ENCODE measurements at places on chromosomes 1 and 21.
A peak's percentile ranks its signal among the peaks of the same experiment; 100 is the strongest.

GRCh38 chr21:14942801-14943490 is 121.9 kb downstream of the NRIP1 start:
- H3K27me3 ChIP-seq, result no peaks in the 10 kb centered on the region
- no peak overlapping the region for H3K27ac ChIP-seq
- H3K36me3 ChIP-seq, result no peaks in the 10 kb centered on the region

DNA sequence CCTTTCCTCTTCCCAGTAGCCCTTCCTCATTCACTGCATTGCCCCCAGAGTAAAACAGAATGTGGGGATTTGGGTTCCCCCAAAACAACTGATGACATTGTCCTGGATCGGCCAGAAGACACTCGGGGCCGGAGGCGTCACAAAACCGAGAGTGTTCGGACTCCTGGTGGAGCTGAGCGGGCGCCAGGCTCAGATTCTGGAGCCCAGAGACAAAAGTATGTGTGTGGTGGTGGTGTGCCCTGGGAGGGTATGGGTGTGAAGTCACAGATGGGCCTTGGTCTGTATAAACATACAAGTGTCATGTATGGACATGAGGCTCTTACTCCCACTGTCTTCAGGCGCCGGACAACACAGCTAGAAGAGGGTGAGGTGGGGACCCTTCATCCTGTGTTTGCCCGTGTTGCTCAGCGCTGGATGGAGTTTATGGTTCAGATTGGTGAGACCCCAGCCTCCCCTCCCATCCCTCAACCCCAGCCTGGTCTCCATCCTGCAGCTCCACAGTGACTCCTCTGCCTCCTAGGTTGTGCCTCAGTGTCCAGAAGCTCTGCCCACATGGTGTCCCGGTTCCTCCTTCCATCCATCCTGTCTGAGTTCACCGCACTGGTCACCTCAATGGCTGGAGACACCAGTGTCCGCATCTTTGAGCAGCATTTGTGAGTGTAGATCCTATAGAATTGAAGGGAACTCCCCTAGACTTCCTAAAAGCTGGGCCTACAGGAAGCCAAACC is 12.4 kb downstream of the HYI start:
- H3K27ac ChIP-seq, result no peak overlapping the region
- H3K36me3 ChIP-seq, result peaks cover 7% of the 10 kb centered on the region
- DNase-seq, result no peak
- no peaks in the 10 kb centered on the region for H3K27me3 ChIP-seq
- no peak overlapping the region for H3K4me3 ChIP-seq

- no peaks in the 10 kb centered on the region for H3K27me3 ChIP-seq
- no peak overlapping the region for H3K27ac ChIP-seq
- DNase-seq, result no peak
- H3K4me1 ChIP-seq, result no peaks in the 10 kb centered on the region
- no peak overlapping the region for H3K4me3 ChIP-seq
These were observed 198.0 kb downstream of the HUNK start for GRCh38 chr21:32070676-32071330.

GRCh38 chr1:185441605-185442004 is 124.6 kb upstream of the IVNS1ABP start:
- no peaks in the 10 kb centered on the region for H3K27me3 ChIP-seq
- H3K27ac ChIP-seq, result no peak overlapping the region
- DNase-seq, result no peak
- H3K36me3 ChIP-seq, result no peaks in the 10 kb centered on the region

- H3K27ac ChIP-seq, result no peak overlapping the region
- H3K27me3 ChIP-seq, result no peaks in the 10 kb centered on the region
- no peak overlapping the region for H3K4me3 ChIP-seq
- H3K36me3 ChIP-seq, result no peaks in the 10 kb centered on the region
- peaks cover 4% of the 10 kb centered on the region for H3K4me1 ChIP-seq
These were observed 98.1 kb downstream of the ADSS2 start for GRCh38 chr1:244353551-244354091.

- no peak overlapping the region for H3K27ac ChIP-seq
- peaks cover 9% of the 10 kb centered on the region for H3K27me3 ChIP-seq
- no peak overlapping the region for H3K4me3 ChIP-seq
- no peaks in the 10 kb centered on the region for H3K36me3 ChIP-seq
- no peaks in the 10 kb centered on the region for H3K4me1 ChIP-seq
- no peak for DNase-seq
These were observed 2.9 kb downstream of the PGBD5 start for GRCh38 chr1:230423261-230423660.

DNA sequence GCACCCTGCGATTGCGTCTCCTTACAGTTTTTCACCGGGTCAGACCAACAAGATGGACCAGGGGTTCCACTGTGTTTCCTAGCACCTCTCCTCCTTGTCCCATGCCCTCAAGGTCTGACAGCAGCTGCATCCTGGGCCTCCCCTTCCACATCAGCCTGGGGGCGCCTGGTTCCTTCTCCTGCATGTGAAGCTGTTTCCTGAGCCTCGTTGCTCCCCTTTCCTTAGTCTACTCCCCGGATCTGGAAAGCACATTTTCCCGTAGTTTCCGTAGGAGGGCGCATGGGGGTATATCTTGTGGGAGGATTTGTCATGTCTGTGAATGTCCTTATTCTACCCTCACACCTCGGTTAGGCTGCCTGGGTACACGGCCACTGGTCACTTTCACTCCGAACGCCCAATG is 6.1 kb downstream of the PRDM15 start:
- no peak overlapping the region for H3K4me3 ChIP-seq
- no peak overlapping the region for H3K27ac ChIP-seq
- peaks cover 9% of the 10 kb centered on the region for H3K4me1 ChIP-seq
- no peak for DNase-seq

GRCh38 chr1:182229451-182229850 is 162.1 kb downstream of the GLUL start:
- DNase-seq, result no peak
- no peaks in the 10 kb centered on the region for H3K36me3 ChIP-seq
- H3K27me3 ChIP-seq, result no peaks in the 10 kb centered on the region
- no peaks in the 10 kb centered on the region for H3K4me1 ChIP-seq

DNA sequence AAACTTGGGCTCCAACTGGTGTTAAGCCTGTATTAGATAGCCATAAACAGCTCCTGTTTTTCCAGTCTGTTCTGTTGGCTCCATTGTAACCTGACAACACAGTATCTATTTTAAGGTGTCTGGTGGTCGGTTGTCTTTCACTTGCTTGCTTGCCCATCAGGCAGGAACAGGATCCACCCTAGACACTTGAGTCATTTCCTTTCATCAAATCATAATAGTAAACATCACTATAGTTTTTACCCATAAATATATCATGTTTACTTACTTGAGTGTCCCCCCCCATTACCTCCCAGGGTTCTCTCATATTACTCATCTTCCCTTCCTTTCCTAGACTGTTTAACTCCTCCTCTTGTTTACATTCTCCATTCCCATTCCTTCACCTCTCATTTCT is 2.9 kb downstream of the DDI2 start:
- H3K4me1 ChIP-seq, result peaks cover 30% of the 10 kb centered on the region
- peaks cover 4% of the 10 kb centered on the region for H3K36me3 ChIP-seq
- no peak for DNase-seq
- H3K4me3 ChIP-seq, result no peak overlapping the region
- no peak overlapping the region for H3K27ac ChIP-seq

- no peak overlapping the region for H3K27ac ChIP-seq
- no peak overlapping the region for H3K4me3 ChIP-seq
- DNase-seq, result no peak
- no peaks in the 10 kb centered on the region for H3K36me3 ChIP-seq
- H3K27me3 ChIP-seq, result peaks cover 3% of the 10 kb centered on the region
These were observed 450.4 kb upstream of the VAMP3 start for GRCh38 chr1:7320661-7321060.

GRCh38 chr1:30847358-30847972 is 61.1 kb downstream of the SDC3 start:
- no peaks in the 10 kb centered on the region for H3K36me3 ChIP-seq
- H3K27ac ChIP-seq, result no peak overlapping the region
- DNase-seq, result no peak
- no peaks in the 10 kb centered on the region for H3K4me1 ChIP-seq
- H3K4me3 ChIP-seq, result no peak overlapping the region

DNA sequence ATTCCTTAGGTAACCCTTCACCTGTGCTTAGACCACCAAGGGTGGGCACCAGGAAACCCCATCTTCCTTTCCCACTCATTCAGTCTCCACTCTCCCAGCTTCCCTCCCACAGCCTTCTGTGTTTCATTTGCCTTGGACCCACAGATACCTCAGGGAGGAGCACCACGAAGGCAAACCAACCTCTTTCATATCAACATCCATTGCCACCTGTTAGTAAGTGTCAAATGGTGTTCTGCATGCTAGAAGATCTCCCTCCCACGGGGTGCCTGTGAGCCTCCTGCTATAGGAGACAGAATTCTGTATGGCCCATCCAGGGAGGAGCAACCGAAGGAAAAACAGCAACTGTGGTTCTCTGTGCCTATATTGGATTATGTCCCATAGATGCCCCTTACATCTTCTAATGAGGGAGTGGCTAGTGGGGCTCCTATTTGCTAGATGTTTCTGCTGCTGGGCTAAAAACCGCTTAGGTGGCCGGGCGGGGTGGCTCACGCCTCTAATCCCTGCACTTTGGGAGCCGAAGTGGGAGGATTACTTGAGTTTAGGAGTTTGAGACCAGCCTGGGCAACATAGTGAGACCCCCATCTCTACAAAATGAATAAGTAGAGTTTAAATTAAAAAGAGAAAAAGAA is 25.6 kb upstream of the SCCPDH start:
- H3K36me3 ChIP-seq, result no peaks in the 10 kb centered on the region
- no peaks in the 10 kb centered on the region for H3K4me1 ChIP-seq
- H3K27ac ChIP-seq, result no peak overlapping the region
- DNase-seq, result no peak
- H3K27me3 ChIP-seq, result no peaks in the 10 kb centered on the region

GRCh38 chr1:156708218-156708661 is 2.9 kb upstream of the CRABP2 start:
- H3K4me1 ChIP-seq, result peaks cover 23% of the 10 kb centered on the region
- H3K27me3 ChIP-seq, result peaks cover 4% of the 10 kb centered on the region
- no peak overlapping the region for H3K4me3 ChIP-seq
- no peaks in the 10 kb centered on the region for H3K36me3 ChIP-seq
- no peak for DNase-seq

DNA sequence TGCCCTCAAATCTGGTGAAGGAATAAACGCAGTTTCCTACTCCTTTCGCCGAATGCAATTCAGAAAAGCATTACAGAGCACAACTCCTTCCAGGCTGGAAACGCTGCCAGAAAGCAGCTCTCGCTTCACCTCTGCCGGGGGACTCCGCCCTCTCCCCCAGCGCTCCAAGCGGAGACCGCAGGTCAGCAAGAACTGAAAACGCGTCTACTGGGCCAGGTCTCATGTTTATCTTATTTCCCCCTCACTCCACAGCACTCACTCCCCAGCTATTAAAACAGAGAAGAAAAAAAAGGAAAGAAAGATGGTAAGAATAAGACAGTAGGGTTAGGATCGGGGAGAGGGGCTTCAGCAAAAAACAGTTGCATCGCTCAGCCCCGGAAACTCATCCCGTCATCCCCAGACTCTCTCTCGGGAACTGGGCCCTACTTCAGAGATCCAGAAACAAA is 833 bp upstream of the RCOR3 start:
- no peaks in the 10 kb centered on the region for H3K27me3 ChIP-seq
- H3K4me1 ChIP-seq, result peaks cover 6% of the 10 kb centered on the region
- H3K27ac ChIP-seq, result peak overlapping the region; percentile 89
- peaks cover 15% of the 10 kb centered on the region for H3K36me3 ChIP-seq
- DNase-seq, result peak; percentile 40
- H3K4me3 ChIP-seq, result peak overlapping the region; percentile 87

- no peaks in the 10 kb centered on the region for H3K36me3 ChIP-seq
- no peak overlapping the region for H3K4me3 ChIP-seq
- DNase-seq, result no peak
These were observed 16.5 kb downstream of the TLCD4 start for GRCh38 chr1:95133687-95134086.

GRCh38 chr1:91502672-91503184 is 2.1 kb downstream of the CDC7 start:
- no peaks in the 10 kb centered on the region for H3K27me3 ChIP-seq
- no peak overlapping the region for H3K4me3 ChIP-seq
- no peaks in the 10 kb centered on the region for H3K4me1 ChIP-seq
- no peaks in the 10 kb centered on the region for H3K36me3 ChIP-seq
- DNase-seq, result no peak
- H3K27ac ChIP-seq, result no peak overlapping the region

DNA sequence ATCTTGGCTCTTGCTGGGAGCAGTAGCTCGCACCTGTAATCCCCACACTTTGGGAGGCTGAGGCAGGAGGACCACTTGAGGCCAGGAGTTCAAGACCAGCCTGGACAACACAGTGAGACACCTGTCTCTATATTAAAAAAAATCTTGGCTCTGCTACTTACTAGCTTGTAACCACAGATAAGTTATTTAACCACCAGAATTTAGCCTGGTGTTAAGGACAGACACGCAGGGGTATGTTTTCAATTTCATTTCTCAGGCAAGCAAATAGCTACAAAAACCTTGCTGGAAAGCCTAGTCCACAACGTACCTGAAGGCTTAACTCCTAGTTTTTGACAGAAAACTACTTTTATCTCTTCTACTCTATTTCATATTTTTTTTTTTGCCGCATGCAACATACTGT is 24.8 kb upstream of the GFI1 start:
- H3K4me1 ChIP-seq, result no peaks in the 10 kb centered on the region
- H3K27ac ChIP-seq, result no peak overlapping the region
- DNase-seq, result no peak

GRCh38 chr1:38512789-38513188 is 346.8 kb downstream of the RRAGC start:
- H3K4me3 ChIP-seq, result no peak overlapping the region
- H3K27me3 ChIP-seq, result no peaks in the 10 kb centered on the region
- H3K36me3 ChIP-seq, result no peaks in the 10 kb centered on the region
- no peak overlapping the region for H3K27ac ChIP-seq

- no peak for DNase-seq
- H3K27ac ChIP-seq, result no peak overlapping the region
- H3K4me1 ChIP-seq, result no peaks in the 10 kb centered on the region
These were observed 45.7 kb downstream of the LRRC7 start for GRCh38 chr1:69613414-69613813.

DNA sequence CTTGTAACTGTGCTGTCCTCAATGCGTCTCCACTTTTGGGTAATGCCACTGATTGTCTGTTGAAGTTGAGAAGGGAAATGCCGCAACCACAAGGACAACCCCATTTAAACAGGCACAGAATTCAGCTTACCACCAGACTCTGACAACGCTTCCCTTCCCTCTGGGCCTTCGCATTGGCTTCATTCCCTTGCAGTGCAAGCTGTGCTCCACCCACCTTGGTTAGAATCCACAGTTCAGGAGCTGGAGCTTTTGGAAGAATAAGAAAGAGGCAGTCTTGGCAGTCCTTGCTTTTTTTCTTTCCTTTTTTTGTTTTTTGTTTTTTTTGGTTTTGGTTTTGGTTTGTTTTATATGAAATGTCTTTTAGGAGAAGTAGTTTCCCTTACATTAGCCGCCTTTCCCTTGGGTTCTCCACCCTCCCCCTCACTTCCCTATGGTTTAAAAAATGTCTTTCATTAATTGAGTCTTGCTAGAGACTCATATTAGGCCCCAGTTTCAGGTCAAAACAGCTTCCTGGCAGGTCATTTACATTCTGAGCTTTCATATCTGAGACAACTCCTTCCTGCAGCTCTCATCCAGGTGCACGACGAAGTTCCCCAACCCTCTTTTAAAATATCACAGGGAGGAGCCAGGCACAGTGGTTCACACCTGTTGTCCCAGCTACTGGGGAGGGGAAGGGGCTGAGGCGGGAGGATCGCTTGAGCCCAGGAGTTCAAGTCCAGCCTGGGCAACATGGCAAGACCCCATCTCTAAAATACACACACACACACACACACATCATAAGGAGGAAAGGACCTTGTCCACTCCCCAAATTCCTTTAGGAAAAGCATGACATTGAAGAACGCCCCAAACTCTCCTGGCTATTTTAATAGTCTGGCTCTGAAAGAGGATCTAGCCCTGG is 20.7 kb upstream of the LAX1 start:
- peaks cover 15% of the 10 kb centered on the region for H3K36me3 ChIP-seq
- no peak overlapping the region for H3K4me3 ChIP-seq
- peak; percentile 20 for DNase-seq
- H3K4me1 ChIP-seq, result no peaks in the 10 kb centered on the region
- H3K27ac ChIP-seq, result peak overlapping the region; percentile 65
- no peaks in the 10 kb centered on the region for H3K27me3 ChIP-seq
